ENCODE measurements at places on chromosomes 6 and 20.

DNA sequence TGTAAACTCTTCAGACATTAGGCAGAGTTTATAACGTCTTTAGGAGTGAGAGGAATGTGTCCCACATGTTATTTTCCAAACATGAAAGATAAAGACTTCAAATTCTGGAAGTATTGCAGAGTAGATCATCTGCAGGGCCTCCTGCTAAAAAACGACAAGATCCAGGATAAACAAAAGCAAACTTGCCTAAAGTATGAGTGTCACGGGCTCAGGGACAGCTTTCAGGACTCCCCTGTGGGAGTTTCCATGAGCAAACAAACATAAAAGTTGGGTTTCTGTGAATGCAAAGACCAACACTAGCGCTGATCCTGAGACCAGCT is 76.9 kb downstream of the TXNDC5 start:
- no peak for DNase-seq

DNA sequence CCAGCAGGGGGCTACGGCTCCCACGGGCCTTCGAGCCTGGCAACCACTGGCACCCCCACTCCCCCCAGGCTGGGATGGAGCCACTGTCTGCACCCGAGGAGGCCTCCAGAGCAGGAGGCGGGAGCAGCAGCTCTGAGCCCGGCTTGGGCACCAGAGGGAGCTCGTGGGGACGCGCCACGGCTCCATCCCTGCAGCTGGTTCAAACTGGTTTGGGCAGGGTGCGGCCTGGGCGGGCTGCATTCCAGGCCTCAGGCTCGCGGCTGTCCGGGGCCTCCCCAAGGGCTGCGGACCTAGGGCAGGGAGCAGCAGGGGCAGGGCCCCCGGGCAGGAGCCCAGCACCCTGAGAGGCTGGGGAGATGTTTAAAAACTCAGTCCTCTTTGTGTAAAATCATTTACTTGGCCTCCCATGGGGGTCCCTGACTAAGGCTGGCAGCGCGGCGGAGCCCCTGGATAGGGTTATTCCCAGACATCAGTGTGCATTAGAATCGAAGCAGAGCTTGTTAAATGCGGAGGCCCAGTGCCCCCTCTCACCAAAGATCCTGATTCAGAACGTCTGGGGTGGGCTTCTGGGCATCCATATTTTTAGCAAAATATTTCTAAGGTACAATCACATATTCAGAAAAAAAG is 4.1 kb upstream of the BCAS4 start:
- DNase-seq, result peak; percentile 70

- no peak for DNase-seq
These were observed 316.9 kb upstream of the RNF24 start for GRCh38 chr20:4332121-4332860.

- DNase-seq, result no peak
These were observed 13.7 kb downstream of the MAS1 start for GRCh38 chr6:159904497-159904911.

- no peak for DNase-seq
These were observed 153.3 kb upstream of the SNX9 start for GRCh38 chr6:157669747-157670216.

GRCh38 chr20:25547063-25547462 is 38.3 kb downstream of the NINL start:
- no peak for DNase-seq

GRCh38 chr6:39256294-39256940 is 27.1 kb upstream of the KCNK5 start:
- DNase-seq, result no peak

- DNase-seq, result no peak
These were observed 16.8 kb upstream of the FRMD1 start for GRCh38 chr6:168095716-168096250.

GRCh38 chr6:154981079-154981870 is 13.8 kb upstream of the TIAM2 start:
- no peak for DNase-seq

DNA sequence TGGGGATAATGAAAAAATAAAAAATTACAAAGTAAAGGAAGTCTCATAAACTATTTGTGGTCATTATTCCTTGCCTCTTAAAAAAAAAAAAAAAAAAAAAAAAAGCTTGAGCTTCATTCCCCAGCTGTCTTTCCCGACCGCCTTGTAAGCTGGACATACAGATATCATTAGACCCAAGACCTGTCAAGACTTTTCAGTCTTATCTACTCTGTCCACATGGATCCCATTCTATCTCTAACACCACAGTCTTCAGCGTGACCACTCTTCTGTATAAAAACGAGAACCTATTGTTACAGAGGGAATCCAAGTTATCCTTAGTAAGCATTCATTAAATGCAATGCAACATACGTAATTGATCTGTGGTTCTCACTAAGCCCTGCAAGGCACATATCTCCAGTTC is 423.5 kb downstream of the MEI4 start:
- no peak for DNase-seq

DNA sequence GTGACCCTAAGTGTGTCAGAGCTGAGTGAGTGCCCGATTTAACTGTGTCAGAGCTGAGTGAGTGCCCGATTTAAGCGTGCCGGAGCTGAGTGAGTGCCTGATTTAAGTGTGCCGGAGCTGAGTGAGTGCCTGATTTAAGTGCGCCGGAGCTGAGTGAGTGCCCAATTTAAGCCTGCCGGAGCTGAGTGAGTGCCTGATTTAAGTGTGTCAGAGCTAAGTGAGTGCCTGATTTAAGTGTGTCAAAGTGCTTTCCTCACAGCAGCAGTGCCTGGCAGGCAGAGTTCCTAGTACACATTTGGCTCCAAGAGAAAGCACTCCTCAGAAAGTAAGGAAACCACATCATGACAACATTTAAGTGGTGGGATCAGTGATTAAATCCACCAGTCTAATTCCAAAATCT is 13.2 kb downstream of the SERAC1 start:
- DNase-seq, result no peak

DNA sequence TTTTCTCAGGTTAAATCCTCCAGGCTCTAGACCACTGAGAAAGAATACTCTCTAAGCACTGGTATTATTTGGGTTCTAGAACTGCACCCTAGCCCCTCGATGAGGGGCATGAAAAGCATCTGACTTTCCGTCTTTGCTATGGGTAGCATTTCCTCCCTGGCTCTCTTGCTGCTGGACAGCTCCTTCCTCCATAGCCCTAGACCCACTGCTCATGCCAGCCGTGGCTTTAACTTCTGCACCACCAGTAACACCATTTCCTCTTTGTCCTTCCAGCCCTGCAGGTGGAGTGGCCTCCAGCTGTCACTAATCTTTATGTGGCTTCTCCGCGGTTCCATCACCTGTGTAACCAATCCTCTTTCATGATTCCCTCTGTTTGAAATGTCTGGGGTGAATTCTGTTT is 194.9 kb downstream of the SCP2D1 start:
- no peak for DNase-seq

GRCh38 chr6:158361961-158362669 is 49.9 kb downstream of the TULP4 start:
- DNase-seq, result no peak

DNA sequence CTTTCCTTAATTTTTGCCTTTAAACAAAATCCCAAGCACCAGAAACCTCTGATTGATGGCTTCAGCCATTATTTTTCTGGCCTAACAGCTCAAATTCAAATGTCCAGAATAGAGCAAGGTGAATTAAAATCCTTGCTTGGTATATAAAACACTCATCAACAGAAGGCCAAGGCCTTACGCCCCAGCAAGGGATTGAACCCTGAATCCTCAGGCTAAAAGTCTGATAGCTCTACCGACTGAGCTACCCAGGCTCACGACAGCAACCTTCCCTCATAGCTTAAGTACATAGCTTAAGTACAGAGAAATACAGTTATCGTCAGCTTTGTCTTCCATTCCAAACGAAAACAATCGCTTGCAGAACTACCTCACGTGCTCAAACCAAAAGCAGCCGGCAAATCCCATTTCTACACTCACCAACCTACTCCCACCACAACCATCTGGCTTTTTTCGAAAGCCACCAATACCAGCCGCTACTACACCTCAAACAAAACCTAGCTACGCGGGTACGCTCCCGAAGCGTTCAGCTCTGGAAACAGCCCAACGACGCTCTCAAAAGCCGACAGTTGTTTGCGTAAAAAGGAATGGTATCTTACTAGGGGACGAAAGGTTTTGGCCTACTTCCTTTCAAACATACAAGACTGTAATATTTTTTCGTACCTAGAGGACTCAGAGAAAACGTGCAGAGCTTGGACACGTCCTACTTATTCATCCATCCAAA is 167.5 kb downstream of the GPX5 start:
- DNase-seq, result no peak

GRCh38 chr6:49384904-49385303 is 78.1 kb downstream of the MMUT start:
- DNase-seq, result no peak

DNA sequence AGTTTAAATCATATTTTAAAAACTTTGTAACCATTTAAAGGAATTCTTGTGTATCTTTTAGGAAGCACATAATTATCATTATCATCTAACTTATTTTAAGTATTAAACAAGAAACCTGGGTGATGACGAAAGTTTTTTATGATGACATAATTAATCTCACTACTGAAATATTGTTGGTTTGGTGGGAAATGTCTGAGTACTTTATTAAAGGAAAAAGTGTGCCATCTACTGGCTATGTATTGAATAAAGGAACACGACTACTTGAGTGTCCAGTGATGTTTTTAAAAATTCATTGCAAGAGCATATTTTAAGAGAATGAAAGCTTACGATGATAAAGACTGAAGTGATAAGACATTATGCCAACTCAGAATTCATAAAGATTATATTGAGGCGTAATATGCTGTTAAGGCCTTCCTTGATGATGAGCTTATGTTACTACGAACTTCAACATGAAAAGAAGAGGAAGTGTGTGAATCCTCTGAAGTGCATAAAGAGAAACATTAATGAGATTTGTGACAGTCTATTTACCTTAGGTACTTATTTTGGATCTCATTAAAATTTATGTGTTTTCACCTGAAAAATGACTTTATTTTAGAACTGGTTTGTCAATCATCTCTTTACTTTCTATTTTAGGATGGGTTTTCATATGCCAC is 12.0 kb upstream of the TRMT11 start:
- DNase-seq, result no peak

- no peak for DNase-seq
These were observed 25.1 kb downstream of the FKBP5 start for GRCh38 chr6:35663447-35664235.

DNA sequence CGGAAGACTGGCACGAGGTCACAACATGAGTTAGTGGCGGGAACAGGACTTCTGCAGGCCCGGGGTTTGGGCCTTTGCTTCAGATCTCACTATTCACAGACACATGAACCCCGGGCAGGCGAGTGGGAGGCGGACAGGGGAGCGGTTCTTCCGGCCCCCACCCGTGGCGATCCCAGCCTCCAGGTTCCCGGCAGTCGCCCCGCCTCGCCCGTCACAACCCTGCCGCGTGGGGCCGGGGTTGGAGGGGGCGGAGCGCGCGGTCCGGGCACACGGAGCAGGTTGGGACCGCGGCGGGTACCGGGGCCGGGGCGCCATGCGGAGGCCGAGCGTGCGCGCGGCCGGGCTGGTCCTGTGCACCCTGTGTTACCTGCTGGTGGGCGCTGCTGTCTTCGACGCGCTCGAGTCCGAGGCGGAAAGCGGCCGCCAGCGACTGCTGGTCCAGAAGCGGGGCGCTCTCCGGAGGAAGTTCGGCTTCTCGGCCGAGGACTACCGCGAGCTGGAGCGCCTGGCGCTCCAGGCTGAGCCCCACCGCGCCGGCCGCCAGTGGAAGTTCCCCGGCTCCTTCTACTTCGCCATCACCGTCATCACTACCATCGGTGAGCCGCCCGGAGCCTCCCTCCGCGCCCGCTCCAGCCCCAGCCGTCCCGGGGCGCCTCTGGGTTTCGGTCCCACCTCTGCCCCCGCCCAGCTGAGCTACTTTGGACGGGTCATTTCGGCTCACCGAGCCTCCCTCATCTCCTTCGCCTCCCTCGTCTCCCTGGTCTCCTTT is at the start of gene KCNK15:
Gene KCNK15, plus strand, starts transcription at position 268 of the 769 bp plus-strand sequence. Its CDS starts 46 bp downstream, at position 314.
- no peak for DNase-seq

- DNase-seq, result no peak
These were observed 176.5 kb downstream of the SLC16A10 start for GRCh38 chr6:111263837-111264236.

DNA sequence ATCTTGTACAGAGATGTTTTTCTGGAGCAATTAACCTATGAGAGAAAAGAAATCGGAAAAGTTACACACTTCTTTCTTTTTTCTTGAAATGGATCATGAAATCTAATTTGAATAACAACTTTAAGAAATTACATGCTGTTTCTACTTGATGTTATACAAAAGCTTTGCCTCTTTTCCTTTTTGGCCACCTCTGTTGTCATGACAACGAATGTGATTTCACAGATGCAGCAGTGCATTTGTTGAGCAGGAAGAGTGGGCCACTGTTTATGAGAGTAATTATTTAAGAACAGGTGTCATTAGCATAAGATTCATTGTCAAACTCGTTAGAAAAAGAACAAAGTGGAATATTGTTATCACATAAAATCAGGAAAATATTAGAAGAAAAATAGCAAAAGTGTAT is 148.3 kb upstream of the IMPG1 start:
- DNase-seq, result no peak

GRCh38 chr6:83260577-83260976 is 67.4 kb downstream of the RWDD2A start:
- DNase-seq, result no peak

- no peak for DNase-seq
These were observed 77.1 kb downstream of the LMBRD1 start for GRCh38 chr6:69719602-69720193.

- no peak for DNase-seq
These were observed 186.2 kb upstream of the GJE1 start for GRCh38 chr6:141946502-141946901.

- no peak for DNase-seq
These were observed 125.0 kb downstream of the C6orf118 start for GRCh38 chr6:165184192-165184979.

GRCh38 chr20:51532577-51533191 is 9.8 kb downstream of the NFATC2 start:
- no peak for DNase-seq

GRCh38 chr6:18147616-18148015 is 7.3 kb downstream of the TPMT start:
- DNase-seq, result no peak

GRCh38 chr20:58139849-58140786 is 88.3 kb downstream of the ANKRD60 start:
- no peak for DNase-seq

DNA sequence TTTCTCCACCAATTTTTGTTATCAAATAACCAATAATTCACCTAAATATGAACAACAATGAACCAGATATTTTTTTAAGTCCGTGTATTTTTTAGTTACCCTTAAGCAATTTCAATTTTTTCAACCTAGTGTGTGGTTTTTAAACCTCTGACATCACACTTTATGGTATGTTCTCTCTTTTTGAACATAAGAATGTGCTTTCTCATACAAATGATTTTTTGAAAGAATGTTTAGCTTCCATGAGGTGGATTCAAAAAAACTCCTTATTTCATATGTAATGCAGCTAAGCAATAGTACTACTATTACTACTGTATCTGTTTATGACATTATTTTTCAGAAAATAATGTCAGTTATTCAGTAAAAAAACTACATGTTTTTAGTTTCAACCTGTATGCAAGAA is 19.4 kb upstream of the MEI4 start:
- no peak for DNase-seq

- no peak for DNase-seq
These were observed 95.0 kb downstream of the TOX2 start for GRCh38 chr20:44009679-44009992.

DNA sequence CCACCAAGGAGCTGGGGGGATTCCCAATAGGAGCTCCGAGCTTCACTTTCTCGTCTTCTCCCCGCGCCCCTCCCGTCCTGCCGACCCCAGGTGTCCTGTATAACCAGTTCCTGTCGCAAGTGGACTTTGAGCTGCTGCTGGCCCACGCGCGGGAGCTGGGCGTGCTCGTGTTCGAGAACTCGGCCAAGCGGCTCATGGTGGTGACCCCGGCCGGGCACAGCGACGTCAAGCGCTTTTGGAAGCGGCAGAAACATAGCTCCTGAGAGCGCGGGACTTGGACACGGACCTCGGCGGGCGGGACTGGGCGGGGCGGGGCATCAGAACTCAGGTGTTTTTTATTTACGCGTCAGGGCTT is 340 bp upstream of the VARS2 start:
- no peak for DNase-seq

Data from stimulated activated CD8-positive, alpha-beta memory T cell treated with anti-CD3 and anti-CD28 coated beads, Interleukin-2, amount 100 ng/mL, for 48 hours (primary cell).